Hematopoietic multipotent progenitor cell (in vitro differentiated cells): ENCODE measurements at places on chromosomes 2 and 18. TPM values are rescaled to one million over a fixed set of nuclear protein-coding genes. Genes with fewer than 3 reads are reported as not detected.

TMEM247 gene
- not detected for total RNA-seq

NEDD4L gene
- total RNA-seq = 14.5 TPM

MAT2A gene
- 140 TPM for total RNA-seq

DNA sequence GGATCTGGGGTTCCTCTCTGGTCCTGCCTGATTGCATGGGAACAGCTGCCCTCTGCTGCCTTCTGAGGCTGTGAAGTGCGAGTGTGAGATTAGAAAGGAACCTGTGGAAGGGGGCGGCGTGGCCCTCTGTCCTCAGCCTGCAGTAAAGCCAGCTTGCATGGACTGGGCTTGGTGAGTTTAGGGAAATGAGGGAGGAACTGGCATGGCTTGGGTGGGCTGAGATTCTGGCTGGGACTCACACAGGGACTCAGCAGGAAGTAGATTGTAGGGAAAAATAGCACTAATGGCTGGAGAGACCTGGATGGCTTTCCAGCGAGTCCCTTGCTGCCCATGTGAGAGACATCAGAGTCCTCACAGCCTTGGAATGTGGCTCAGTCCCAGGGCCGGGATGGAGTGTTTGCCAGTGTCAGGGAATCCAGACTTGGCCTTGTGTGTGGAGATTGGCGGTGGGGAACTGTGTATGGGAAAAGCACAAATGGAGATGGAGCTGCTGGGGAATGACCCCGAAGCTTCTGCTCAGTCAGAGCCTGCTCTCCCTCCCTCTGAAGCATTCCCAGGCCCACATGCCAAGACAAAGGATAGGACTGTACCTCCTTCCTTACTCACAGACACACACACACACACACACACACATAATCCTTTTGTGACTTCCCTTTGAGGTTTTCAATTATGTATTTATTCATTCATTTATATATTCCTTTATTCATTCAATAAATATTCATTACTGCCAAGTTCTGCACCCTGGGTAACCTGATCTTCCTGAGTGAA lies 115.4 kb downstream of the ACAA2 start:
- no peak for DNase-seq

DNA sequence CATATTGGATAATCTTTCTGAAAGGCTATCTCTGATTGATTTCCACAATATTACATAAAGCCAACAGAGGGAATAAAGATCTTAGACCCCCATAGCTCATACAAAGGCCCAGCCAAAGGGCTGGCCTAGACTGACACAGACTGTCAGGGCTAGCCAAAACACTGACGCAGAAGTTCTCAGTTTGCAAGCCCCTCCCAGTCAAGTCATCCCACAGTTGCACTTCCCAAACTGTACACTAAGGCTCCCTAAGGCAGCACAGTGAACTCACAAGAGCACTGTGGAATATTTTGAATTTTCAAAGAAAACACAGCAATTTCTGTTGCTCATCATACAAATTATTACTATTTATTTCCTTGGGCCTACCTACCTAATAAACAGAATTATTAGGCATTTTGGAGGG lies 244.9 kb downstream of the SP3 start:
- no peak for DNase-seq

DNA sequence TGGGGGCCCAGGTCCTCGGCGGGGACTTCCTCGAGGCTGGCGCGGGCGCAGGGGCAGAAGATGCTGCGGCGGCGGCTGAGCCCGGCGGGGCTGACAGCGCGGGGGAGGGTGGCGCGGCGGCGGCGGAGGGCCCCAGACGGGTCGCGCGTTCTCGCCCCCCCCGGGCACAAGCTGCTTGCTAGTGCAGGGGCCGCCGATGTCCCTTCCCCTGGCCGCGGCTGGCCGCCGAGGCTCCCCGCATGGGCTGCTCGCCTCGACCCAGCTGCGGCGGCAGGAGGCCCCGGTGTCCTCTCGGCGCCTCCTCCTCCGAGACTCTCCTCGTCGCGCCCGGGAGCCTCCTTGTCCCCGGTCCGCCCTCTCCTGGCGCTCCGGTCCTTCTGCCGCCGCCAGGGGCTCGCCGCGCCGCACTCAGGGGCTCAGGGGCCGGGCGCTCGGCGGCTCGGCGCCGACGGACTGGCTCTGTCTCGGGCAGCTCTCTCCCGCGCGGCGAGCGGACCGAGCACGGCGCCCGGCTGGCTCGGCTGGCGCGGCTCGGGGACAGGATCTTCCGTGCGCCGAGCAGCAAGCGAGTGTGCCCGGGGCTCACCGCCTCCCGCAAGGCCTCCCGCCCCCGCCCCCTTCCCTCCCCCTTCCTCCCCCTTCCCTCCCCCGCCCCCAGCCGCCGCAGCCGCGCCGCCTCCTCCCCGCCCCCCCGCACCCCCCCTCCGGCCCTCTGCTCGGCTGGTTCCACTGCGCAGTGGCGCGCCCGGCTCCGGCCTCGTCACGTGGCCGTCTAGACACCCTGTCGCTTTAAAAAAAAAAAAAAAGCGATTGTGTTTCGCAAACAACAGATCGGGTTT lies 902 bp upstream of the SMAD7 start:
- peak; percentile 77 for DNase-seq

DNA sequence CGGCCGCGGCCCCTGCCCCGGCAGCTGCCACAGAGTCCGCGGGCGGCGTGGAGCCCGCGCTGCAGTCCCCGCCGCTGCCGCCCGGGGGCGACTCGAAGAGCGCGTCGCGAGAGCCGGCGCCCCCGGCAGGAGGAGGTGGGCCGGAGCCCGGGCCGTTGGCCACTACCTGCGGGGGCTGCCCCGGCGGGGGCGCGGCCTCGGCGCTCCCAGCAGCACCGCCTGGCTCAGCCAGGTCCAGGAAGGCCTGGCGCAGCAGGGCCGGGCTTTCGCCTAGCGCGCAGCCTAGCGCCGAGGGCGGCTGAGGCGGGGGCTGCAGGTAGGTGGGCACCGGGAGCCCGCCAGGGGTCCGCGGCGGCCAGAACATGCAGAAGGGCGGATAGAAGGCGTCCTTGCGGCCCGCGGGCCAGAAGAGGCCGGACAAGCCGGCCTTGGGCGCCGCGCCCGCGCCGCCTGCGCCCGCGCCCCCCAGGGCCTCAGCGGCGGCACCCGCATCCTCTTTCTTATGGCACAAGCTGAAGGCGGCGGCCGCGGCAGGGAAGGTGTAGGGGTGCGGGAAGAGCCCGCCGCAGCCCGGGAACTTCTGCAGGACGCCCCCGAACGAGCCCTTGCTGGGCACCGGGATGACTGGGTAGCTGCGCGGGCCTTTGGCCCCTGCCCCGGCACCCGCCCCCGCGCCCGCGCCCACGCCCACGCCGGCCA lies 3.9 kb downstream of the SKOR2 start:
- no peak for DNase-seq

DNA sequence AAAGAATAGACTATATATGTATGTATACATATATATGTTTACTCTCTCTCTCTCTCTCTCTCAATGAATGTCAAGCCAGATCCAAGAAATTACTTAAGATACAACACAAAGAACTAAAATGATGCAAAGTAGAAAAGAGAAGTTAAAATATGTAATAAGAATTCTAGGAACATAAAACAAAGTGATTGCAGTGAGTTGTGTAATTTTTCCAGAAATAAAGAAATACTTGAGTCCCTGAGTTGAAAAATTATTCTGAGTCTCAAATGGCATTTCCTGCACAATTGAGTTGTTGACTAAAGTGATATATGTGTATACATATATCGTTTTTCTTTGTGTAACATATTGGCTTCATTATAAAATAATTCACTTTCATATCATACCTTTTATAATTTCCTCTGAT lies 262.4 kb downstream of the INSIG2 start:
- DNase-seq = no peak

DNA sequence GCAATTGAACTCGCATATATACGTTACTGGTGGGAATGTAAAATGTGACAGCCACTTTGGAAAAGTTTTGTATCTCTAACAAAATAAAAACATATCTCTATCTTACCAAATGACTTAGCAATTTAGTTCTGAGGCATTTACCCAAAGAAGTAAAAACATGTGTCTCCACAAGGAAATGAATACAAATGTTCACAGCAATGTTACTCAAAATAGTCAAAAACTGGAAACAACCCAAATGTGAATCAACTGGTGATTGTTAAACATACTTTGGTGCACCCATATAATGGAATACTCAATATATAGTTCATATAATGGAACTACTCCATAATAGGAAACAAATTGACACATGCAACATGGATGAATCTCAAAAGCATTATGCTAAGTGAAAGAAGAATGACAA lies 70.4 kb upstream of the DNER start:
- DNase-seq = no peak

GRCh38 chr2:150781142-150781541 lies 293.7 kb upstream of the RND3 start:
- DNase-seq = no peak

DNA sequence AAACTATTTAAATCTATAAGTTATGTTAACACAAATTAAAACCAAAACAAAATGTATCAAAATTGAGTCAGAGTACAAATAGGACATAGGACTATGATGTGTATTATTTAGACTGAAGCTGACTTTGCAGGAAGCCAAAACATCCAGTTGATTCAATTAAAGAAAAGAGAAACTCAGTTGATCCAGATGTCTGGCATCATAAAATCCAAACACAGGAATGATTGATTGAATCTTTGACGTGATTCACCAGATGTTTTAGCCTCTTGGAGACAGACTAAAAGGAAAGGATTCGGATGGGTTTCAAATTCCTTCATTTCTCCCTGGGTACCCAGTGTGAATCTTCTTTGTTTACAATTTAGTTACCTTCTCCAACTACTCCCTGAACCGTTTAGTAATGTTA lies 272.9 kb downstream of the IRS1 start:
- no peak for DNase-seq

DNA sequence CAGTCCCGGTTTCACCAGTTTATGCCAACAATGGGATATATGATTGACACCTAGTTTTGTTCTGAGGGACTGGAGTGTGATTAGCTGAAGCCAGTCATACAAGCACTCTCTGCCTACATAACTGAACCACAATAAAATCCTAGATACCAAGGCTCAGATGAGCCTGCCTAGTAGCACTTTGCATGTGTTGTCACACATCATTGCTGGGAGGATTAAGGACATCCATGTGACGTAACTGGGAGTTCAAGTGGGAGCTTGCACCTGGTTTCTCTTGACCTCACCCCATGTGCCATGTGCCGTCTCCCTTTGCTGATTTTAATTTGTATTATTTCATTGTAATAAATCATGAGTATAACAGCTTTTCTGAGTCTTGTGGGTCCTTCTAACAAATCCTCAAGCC lies 90.3 kb downstream of the TMEM163 start:
- no peak for DNase-seq
